SW480 (cell line): ENCODE measurements at places on chromosomes 11 and 22.
A peak's percentile ranks its signal among the peaks of the same experiment; 100 is the strongest.

DNA sequence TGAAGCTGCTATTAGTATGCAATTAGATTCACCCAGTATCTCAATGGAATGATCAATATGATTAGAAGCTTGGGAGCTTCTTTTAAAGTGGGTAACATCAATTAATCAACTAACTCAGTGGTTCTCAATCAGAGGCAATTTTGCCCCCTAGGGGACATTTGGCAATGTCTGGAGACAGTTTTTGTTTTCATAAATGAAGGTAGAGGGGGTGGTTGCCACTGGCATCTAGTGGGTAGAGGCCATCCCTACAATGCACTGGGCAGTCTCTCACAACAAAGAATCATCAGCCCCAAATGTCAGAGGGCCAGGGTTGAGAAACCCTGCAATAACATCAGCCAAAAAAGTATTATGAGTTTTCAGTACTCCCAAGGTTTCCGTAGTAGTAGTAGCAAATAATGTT is 5.9 kb upstream of the AMOTL1 start:
- DNase-seq, result peak; percentile 35

DNA sequence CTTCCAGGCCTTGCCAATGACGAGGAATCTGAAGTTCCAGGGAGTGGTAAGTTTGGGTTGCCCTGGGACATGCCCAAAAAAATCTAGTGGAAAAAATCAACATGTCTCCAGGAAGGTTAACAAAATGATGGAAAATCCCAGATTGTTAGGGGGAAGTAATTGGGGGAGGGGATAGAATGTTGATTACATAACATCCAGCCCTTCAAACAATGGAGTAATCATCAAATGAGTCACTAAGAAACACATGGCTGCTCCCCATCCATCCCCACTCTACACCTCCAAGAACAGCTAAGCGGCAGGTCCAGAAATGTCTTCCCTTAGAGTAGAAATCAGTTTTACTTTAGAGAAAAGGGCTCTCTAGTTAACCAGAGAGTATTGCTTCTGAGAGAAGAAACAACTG is 94.9 kb downstream of the ETS1 start:
- DNase-seq, result no peak

- DNase-seq, result no peak
These were observed 205.6 kb downstream of the MAML2 start for GRCh38 chr11:96137373-96137772.

DNA sequence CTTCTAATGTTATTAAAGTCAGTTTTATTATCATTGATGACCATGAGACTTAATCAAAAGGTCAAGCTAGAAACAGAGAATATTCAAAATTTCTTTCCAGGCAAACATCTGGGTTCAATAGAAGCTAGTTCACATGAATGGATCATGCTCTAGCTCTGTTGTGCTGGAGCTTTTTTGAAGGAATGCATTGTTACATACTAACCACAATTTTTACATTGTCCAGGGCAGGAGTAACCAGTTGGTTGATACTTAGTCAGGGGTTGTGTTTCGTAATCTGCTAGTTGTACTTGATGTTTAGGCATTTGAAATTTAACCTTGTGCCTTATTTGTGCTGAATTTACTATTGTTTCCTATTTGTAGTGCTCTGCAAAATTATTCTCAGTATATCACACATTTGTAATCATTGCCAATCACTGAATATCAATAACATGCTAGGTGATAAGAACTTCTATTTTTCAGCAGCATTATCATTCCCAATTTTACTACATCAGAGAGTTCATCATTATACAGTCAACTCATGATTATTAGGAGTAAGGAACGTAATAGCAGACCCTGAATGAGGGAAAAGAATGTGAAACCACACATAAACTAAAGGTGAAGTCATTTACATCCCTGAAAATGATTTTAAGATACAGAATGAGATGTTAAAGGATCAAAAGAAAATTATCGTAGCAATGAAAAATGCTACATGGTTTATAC is 23.2 kb downstream of the NF2 start:
- DNase-seq, result no peak

GRCh38 chr11:6204706-6205105 is 651 bp upstream of the C11orf42 start:
- DNase-seq, result no peak

DNA sequence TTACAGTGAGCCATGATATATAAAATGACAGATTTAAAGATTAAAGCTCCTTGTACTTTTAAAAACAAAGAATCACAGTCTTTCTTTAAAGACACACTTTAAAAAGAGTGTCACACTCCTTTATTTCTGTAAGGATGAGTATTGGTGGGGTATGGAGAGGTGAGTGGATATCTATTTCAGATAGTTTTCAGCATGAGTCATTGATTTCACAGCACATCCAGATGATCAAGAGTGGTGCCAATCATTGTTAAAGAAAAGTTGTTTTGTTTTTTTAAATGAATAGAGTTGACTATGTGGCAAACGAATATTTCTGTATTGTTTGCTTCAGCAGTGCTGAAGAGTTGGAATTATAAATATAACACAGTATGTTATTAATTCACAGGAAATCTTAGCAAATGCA is 52.5 kb downstream of the FAR1 start:
- no peak for DNase-seq

DNA sequence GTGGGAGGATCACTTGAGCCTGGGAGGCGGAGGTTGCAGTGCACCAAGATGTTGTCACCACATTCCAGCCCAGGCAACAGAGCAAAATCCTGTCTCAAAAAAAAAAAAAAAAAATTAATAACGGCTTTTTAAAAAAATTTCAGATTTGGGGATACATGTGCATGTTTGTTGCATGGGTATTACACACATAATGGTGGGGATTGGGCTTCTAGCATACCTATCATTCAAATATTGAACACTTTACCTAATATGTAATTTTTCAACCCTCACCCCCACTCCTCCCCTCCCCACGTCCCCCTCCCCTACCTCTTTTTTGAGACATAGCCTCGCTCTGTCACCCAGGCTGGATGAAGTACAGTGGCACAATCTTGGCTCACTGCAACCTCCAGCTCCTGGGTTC is 40.1 kb downstream of the ABTB2 start:
- no peak for DNase-seq

GRCh38 chr11:69166218-69167115 is 10.7 kb downstream of the SMIM38 start:
- DNase-seq, result peak; percentile 73

GRCh38 chr11:64935359-64936081 is at the start of gene GPHA2:
GPHA2 (minus strand) TSS chr11:64935893; CDS start chr11:64935460, 433 bp downstream.
- peak; percentile 39 for DNase-seq

DNA sequence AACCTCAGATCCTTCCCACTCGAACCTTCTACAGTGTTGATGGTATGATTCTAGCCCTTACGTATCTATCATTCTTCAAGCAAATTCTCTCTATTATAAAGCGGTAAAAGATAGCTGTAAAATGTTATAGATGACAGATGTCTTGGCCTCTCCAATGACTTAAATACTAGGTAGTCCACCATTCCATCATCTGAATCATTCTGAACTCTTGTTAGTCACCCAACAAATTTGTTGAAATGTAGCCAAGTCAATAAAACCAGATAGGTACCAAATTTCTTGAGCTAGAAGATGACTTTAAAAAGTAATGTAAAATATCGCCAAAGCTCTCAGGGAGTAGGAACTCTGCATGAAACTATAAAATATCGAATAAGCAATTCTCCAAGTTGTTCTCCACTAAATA is 32.6 kb upstream of the PICALM start:
- DNase-seq, result no peak
